ENCODE measurements at places on chromosomes 4 and X.

- no peak for DNase-seq
These were observed 1.8 kb downstream of the TTC29 start for GRCh38 chr4:146943691-146944375.

DNA sequence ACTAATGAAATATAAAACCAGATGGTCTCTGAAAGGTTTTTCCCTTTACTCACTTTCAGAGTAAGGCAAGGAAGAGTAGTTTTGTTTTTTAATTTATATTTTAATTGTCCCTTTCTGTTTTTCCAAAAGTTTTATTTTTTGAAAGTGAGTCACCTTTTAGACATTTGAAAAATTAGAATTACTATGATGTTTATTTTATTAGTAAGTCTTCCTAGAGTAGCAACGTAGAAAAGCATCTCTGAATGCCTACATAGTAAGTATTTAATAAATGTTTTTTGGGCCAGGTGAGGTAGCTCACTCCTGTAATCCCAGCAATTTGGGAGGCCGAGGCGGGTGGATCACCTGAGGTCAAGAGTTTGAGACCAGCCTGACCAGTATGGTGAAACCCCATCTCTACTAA lies 51.1 kb downstream of the TET2 start:
- DNase-seq, result no peak

DNA sequence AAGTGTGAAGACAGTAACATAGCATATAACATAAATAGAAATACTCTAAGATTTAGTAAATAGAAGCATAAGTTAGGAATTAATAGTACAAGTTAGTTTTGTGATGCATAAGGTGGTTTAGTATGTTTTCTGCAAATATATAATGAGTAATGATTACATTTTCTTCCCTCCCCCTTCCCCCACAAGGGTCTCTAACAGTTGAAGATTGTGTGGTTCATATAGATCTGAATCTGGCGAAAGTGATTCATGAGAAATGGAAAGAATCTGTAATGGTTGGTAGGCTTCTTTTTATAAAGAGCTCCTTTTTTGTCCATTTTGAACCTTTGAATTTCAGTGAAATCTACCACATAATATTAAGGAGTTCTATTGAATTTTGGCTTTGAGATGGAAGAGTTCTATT lies 66.3 kb downstream of the N4BP2 start:
- DNase-seq, result no peak

DNA sequence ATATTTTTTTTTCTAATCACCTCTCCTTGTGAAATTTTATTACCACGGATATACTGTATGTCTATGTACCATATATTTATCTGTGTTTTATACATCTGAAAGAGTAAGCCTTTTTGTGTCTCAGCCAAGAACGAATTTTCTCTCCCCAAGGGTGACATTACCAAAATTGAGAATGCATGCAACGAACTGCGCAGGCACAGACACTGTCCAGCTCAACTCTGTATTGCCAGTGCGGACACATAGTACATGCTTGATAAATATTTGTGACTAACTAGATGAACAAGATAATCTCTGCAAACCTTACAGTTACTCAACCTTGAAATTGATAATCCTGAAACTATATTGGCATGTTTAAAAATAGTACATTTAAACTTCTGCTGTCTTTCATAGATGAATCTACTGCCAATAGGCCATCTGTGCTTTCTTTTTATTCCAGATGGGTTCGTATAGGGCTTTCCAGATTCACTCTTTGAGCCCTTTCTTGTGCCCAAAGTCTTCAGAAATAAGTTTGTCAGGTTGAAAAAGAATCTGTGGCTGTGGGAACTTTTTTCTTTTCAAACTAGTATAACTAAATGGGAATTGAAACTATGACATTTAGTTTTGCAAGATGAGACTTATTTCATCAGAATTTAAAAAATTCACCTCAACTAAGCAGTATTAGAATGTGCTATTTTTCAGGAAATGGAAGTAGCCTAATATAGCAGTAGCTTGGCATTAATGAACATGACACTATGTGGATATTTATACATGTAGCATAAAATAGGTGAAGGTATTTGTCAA lies 38.9 kb downstream of the DTHD1 start:
- DNase-seq, result no peak

DNA sequence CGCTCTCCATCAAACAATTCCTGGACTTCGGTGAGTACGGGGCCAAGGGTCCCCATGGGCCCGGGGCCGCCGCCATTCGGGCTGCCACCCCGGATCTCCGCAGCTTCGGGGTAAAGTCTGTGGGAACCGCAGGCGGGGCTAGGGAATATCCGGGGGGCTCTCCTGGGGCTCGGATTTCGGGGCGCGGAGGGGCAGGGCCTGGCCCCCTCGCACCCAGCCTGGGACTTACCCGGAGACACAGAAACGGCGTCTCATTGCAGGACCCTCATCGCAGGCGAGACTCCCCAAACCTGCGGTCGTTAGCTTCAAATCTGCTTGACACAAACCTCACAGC lies 413 bp downstream of the PDK3 start:
- DNase-seq, result peak; percentile 28

DNA sequence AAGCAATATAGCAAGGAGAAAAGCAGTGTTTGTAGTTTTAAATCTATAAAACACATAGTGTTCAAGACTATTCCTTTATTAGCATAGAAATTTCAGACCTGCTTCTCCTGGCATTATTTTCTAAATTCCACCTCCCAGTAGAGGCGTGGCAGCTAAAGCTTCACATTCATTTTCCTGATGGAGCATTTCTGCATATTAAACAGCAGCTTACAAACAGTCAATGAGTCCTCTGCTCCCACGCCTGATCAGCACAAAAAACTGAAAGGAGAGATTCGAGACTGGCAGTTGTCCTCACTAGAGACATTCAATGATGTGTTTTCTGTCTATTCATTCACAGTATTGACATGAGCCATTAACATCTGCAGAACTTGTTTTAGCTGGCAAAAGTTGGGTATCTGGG lies 61.4 kb downstream of the SHISA3 start:
- no peak for DNase-seq

GRCh38 chrX:38661561-38661960 lies 100.2 kb downstream of the TSPAN7 start:
- DNase-seq, result no peak

GRCh38 chrX:27884654-27885053 lies 76.9 kb downstream of the MAGEB10 start:
- no peak for DNase-seq

GRCh38 chr4:26807330-26807729 lies 53.3 kb upstream of the STIM2 start:
- no peak for DNase-seq

DNA sequence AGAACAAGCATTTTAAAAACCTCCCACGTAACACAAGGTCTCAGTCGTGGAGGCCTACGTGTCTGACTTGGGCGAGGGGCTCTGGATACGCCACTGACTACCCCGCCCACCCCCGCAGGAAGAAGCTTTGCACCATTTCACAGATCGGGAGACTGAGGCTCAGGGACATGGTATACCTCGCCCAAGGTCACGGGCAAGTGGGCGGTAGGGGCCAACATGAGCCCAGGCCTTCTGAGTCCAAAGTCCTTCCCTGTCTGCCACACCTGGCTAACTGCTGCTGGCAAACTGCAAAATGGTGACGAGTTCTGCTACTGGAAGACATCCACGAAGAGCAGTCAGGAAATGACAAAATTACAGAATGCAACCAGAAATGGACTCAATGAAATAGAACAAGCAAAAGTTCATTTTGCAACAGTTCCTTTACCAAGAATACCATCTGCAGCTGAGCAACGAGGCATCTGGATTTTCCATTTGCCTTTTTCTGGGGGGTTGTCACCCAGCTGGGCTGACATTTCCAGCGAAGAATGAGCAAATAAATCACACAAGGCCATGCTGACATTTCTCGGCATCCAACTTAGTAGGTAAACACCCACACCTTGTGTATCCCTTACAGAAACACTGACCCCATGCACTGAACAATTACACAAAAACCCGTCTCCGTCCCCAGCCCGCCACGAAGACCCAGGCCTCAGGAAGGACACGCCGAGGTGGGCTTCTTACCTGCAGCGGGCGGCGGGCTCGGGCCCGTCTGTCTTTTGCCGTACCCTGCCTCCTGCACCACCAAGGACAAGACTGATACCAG lies 70.2 kb upstream of the AFAP1 start:
- DNase-seq, result no peak

GRCh38 chr4:173182403-173182802 lies 13.8 kb downstream of the GALNT7 start:
- DNase-seq, result no peak

DNA sequence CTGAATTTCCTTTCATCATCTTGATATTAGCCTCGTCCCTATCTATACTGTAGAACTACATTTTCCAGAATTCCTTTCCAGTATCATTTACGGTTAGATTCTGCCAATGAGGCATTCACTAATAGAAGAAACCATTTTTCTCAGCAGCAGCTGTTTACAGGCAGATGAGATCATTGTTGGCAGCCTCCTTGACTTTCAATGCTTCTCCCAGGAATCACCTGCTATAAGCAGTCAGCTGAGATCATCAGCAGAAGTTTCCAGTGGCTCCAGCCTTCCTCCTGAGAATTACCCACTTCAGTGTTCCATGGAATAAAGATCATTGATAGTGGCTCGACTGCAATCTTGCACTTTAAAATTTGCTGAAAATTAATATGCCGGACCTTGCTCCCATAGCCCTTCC lies 157.3 kb upstream of the TET2 start:
- DNase-seq, result no peak

DNA sequence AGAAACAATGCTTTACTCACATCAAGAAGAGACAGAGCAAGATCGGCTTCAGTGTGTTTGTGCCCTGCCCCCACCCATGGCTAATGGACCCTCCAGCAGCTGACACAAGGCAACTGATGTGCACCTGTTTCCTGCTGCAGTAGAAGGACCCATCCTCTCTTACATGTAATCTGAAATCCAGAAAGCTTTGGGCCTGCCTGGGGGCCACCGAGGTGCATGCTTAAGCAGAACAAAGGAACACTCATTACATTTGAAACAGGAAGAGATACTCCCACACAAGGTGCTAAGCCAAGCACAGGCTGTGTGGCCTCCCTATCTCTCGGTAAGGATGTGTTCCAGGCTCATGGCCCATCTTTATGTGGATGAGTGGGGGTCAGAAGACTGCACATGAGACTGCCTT lies 338.0 kb downstream of the SPOCK3 start:
- DNase-seq, result no peak

- no peak for DNase-seq
These were observed 168.5 kb upstream of the SH3RF1 start for GRCh38 chr4:169439244-169439643.

DNA sequence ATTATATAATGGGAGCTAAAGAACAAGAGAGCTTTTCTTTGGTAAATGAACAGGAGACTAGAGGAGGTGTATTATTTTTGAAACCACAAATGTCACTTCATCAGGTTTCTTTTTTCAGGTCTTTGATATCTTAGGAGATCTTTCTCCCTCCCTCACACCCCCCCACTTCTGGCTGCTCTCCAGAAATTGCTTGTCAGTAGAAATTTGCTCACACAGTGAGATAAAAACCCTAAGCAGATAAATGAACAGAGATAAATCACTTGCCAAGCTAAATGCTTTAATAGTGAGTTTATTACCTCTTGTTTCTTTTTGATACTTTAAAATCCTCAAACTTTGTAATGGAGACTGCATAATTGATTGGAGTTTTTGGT lies 421.2 kb upstream of the TENM3 start:
- DNase-seq, result no peak

DNA sequence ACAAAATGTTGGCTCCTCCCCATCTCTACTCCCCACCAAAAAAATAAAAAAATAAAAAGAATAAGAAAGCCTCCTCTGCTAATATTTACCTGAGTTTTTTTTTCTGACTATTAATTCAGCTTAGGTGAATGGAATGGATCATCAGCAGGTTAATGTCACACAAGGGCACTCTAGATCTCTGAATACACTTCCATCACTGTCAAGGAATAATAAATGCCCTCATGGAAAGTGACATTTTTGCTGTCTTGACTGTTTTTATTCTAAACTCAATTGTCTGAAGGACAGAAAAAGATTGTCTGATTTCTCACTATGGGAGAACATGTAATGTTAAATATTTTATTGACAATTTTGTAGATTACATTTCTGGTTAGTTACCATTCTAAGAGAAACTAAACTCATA lies 30.4 kb upstream of the TLL1 start:
- no peak for DNase-seq
